Pancreas (tissue), 10 donors: ENCODE measurements at places on chromosomes 5 and 9. TPM values are rescaled to one million over a fixed set of nuclear protein-coding genes. Genes with fewer than 3 reads are reported as not detected.

The BRD3OS gene
- polyA plus RNA-seq: 9.8 TPM

The SIT1 gene
- polyA plus RNA-seq: 0.45 TPM

The CLTB gene
- polyA plus RNA-seq: 92.0 TPM

The FAM221B gene
- 0.11 TPM for polyA plus RNA-seq

The NDUFS6 gene
- polyA plus RNA-seq: 41.9 TPM
